GM12864 (cell line): ENCODE measurements at places on chromosomes 5 and 9.

- DNase-seq = no peak
These were observed 224.4 kb downstream of the TENT4A start for GRCh38 chr5:6937677-6938076.

DNA sequence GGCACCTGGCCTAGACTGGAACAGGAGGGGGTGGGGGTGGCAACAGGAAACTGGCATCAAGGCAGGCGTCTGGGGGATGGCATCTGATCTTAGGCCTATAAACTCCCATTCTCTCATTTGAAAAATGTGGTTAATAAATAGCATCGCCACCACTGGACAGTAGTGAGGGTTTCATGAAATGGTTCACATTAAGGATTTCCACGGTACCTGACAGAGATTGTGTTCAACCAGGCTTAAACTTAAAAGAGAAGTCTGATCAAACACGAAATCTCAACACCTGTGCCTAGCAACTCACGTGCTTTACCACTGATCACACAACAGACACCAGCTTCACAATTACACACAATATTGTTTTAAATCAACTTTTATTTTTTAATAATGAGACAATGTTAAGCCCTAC lies 3.0 kb downstream of the DENND1A start:
- no peak for DNase-seq

GRCh38 chr9:110208031-110208430 lies at the start of gene C9orf152:
C9orf152 (minus strand) TSS chr9:110208159; CDS start chr9:110207579, 580 bp downstream.
- DNase-seq = no peak

DNA sequence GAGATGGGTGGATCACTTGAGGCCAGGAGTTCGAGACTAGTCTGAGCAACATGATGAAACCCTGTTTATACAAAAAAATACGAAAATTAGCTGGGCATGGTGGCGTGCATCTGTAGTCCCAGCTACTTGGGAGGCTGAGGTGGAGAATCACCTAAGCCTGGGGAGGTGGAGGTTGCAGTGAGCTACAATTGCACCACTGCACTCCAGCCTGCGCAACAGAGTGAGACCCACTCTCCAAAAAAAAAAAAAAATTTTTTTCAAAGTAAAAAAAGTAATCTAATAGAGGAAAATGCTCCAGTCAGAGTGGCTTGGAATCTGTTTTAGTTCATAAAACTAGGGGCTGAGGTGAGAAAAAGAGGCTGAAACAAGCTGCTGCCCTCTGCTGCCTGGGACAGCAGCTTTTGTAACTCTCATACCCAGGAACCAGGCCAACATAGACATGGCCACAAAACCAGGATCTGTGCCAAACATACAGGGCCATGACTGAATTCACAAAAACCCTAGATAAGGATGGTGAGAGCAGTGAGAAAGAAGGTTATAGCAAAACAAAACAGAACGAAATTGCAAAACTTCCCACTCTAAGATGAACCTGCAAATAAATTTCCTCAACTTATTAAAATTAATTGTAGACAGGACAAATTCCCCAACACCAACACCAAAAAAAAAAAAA lies 13.1 kb upstream of the DCAF12 start:
- DNase-seq = no peak

DNA sequence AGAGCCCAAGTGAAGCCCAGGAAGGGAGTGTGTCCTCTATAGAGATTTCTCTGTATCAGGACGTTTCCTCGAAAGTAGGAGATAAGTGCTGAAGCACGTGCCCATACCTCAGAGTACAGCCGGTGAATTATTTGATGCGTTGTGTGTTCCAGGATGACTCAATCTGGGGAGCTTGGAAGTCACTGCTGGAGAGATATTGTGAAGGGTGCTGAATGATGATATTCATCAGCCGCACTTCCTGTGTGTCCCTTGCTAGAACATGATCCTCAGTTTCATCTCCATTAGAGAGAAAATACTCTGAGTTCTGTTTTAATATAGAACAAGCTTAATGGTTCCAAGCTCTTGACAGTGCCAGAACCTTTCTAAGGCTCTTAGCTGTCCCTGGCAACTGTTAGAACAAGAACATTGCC lies 402.3 kb upstream of the ADAMTSL1 start:
- DNase-seq = no peak

DNA sequence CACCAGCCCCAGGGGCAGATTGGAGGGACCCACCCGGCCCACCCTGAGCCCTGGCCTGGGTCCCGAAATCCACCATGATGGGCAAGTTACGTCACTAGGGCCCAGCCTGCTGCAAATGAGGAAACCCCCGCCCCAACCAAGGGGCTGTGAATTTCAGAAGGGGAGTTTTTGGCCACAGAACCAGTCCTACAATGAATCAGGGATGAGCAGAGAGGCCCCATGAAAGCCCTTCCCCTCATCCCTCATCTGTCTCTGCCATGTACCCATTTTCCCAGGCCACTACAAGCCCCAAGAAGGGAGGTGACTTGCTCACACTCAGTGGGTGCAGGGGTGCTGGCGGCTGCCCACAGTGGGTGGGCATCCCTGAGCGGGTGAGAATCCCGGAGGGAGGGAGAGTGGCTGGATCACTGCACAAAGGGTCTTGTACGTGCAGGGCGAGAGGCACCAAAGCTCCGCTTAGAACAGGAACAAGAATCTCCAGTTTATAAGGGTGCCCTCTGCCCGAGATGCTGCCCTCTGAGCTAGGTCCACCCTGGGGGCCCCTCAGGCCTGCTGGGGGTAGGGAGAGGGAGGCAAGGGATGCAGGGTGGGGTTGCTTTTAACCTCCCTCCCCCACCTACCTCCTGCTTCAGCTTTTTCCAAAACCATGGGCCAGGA lies 10.4 kb upstream of the TCF7 start:
- DNase-seq = no peak

DNA sequence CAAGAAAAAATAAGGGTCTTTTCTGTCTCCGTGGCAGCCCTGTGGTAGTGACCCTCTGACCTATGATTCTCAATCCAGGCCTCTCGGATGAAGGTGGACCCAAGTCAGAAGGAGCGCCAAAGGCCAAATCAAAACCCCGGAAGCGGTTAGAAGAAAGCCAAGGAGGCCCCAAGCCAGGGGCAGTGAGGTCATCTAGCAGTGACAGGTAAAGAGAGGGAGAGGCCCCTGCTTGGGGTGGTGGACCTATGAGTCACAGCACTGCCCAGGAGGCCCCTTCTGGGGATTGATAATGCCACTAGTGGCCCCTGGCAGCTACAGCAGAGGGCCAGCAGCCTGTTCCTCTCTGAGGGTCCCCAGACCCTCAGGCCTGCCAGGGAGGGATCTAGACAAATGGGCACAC lies 6.4 kb upstream of the SLC2A8 start:
- no peak for DNase-seq

DNA sequence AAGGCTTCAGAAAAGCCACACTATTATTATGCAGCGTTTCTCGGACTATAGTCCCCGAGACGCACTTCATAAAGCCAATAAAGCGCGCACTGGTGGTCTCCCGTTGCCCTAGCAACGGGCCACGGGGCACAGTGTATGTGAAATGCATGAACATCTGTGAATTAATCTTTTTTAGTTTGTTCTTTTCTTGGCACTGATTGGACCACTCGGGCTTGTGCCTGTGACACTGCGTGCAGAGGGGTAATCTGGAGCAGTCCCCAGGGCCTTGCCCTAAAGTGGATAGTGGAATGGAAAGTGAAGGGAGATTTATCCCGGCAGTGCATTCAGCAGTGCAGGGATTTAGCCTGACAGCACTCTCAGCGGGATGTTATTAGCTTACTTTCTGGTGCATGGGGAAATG lies 92.1 kb downstream of the TLE4 start:
- no peak for DNase-seq

- DNase-seq = no peak
These were observed 119.3 kb downstream of the NR2F1-AS1 start for GRCh38 chr5:93461756-93462155.

GRCh38 chr5:13249854-13250253 lies 694.6 kb downstream of the DNAH5 start:
- no peak for DNase-seq

GRCh38 chr5:72363166-72363802 lies 43.1 kb downstream of the PTCD2 start:
- DNase-seq = no peak

DNA sequence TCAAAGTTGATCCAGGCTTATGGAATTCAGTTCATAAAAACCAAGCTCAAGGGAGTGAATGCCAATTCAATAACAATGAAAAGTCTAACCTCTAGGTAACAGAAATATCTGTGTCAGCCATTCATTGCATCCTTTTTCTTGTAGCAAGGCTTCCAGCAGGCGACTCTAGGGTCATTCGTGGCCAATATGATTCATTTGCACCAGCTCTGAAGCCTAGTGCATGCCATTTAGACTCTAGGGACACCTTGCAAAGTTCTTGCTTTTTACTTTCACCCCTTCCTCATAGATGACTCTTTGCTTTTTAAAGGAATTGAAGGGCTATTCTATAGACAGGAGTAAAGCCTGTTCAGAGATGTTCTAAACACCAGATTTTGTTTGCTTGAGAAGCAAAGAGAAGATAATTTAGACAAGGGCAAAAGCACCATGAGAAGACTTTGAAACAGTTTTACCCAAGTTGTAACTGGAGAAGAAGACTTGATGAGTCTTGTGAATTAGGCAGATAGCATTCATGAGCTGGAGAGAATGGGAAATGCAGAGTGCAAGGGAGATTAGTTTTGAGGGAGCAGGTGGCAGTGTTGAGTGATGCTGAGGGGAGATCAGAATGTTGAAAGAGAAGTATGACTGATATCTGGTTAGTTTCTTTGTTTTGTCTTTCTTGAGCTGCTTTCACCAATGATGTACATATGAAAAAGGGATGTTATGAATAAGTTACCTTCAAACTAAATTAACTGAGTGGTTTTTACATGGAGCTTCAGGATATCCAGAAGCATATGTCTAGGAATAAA lies 94.5 kb downstream of the F2RL2 start:
- DNase-seq = no peak

DNA sequence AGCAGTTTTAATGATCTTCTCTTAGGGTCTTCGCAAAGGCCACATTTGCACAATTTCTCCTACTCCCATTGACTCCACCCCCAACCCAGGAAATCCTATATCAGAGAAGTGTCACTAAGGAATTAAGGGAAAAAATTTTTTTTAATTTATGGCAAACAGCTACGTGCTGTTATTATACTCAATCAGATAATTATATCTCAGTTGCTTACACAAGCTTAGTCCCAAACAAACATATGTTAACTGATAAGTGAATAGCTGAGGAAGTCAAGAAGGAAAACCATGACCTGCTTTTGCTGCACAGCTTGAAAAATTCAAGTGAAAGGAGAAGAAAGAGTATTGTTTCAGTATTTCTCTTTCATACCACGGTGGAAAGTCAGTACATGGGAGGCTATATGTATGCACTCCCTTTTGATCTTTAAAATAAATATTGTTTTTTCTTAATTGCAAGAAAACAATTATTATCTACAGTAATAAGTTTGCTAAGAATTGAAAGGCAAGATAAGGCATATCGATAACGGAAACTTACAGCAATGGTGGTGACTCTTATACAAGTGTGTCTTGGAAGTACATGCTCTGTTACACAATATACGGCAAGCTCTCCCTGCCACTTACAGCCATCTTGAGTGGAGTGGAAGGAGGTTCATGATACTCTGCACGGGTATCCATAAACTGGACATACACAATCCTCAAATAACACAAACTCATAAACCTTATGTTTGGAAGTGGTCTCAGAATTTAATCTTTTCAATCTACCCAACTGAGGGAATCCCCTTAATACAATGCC lies 167.9 kb upstream of the FREM1 start:
- no peak for DNase-seq

GRCh38 chr9:81414836-81415235 lies 274.5 kb downstream of the TLE1 start:
- no peak for DNase-seq

GRCh38 chr5:113054899-113055298 lies 78.3 kb downstream of the DCP2 start:
- no peak for DNase-seq

- DNase-seq = no peak
These were observed 123.4 kb downstream of the RPS23 start for GRCh38 chr5:82154776-82155175.

- DNase-seq = no peak
These were observed 138.8 kb downstream of the LIFR start for GRCh38 chr5:38417658-38418017.

DNA sequence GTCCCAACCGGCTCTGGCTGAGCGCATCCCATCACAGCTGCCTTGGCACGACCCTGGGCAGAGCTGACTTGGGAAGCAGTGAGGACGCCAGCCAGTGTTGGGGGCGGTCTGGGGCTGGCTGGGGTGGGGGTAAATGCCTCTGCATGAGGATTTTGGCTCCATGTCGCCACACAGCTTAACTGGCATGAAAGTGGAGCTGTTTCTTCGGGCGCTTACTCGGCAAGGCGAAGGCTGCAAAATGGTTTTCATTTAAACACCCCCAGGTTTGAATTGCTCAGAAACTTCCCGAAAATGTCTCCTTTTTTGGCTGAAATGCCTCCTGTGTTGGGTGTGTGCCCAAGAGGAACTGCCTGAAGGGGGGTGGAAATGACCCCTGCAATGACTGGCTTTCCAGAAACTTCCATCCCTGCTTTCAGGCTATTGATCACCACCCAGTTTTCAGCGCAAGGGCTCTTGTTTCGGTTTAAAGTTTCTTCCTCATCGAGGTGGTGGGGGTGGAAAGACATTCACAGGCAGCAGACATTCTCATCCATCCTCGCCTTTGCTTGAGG lies 38.3 kb downstream of the PTGES start:
- no peak for DNase-seq

DNA sequence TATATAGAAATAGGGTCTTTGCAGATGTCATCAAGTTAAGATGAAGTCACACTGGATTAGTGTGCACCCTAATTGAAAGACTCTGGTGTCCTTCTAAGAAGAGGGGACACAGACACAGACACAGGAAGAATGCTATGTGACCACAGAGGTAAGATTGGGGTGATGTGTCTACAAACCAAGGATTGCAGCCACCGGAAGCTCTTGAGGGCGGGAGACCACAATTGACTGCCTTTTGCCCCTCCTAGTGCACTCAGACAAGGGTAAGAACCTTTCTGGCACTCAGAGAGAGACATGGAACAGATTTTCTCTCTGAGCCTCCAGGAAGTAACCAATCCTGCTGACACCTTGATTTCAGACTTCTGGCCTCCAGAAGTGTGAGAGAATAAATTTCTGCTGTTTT lies 51.2 kb upstream of the ARAP3 start:
- no peak for DNase-seq

DNA sequence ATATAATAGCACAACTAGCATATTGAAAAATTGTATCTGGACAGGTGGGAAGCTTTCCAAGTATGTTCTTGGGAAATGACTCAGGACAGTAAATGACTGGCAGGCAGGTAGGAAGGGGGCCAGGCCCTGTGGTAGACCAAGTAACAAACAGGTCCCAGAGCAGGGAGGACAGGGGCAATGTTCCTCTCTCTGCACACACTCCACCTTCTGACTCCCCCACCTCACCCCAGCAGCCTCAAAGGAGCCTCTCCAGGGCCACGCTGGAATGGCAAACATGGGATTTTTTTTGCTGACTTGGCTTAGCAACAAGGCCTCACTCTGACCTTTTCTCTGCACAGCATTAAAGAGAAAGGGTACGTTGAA lies 31.1 kb upstream of the IQGAP2 start:
- no peak for DNase-seq

- DNase-seq = no peak
These were observed 102.2 kb downstream of the MEGF10 start for GRCh38 chr5:127392762-127393161.
